ENCODE measurements at places on chromosomes 3 and 15.

GRCh38 chr3:159555205-159555604 is 433.4 kb upstream of the IL12A start:
- DNase-seq, result no peak

GRCh38 chr15:91549581-91549980 is 303.9 kb upstream of the SLCO3A1 start:
- DNase-seq, result no peak

GRCh38 chr3:108946292-108947285 is 7.1 kb downstream of the GUCA1C start:
- no peak for DNase-seq

GRCh38 chr3:12879191-12879815 is 37.9 kb upstream of the RPL32 start:
- DNase-seq, result no peak

GRCh38 chr3:124586126-124587052 is 143.9 kb upstream of the UMPS start:
- DNase-seq, result no peak

DNA sequence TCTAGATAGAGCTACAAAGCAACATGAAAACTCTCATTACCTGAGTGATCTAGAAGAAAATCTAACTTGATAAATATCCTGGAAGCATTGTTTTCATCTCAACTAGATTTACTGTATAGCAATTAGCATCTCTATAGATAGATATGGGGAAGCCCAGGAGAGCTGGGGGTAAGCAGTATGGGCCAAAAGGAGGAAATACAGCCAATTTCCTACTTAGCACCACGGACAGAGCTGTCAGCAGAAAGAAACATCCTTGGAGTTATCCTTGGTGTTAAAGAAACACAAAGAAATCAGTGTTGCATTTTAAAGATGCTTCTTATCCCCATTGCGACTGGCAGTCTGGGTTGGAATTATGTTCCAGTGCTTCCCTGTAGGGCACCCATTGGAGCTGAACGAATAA is 126.2 kb downstream of the TIGIT start:
- no peak for DNase-seq
